ENCODE measurements at places on chromosomes 5 and 9.

- no peak for DNase-seq
- H3K27me3 ChIP-seq, result peaks cover 72% of the 10 kb centered on the region
- peaks cover 13% of the 10 kb centered on the region for H3K4me1 ChIP-seq
- H3K4me3 ChIP-seq, result no peak overlapping the region
- H3K36me3 ChIP-seq, result no peaks in the 10 kb centered on the region
Observed at GRCh38 chr5:139797856-139798510, 2.4 kb downstream of the PSD2 start.

- DNase-seq, result peak; percentile 90
- no peaks in the 10 kb centered on the region for H3K36me3 ChIP-seq
- peaks cover 35% of the 10 kb centered on the region for H3K4me1 ChIP-seq
- H3K27ac ChIP-seq, result peak overlapping the region; percentile 94
- H3K27me3 ChIP-seq, result no peaks in the 10 kb centered on the region
Observed at GRCh38 chr5:139698490-139699146, 50.5 kb downstream of the CXXC5 start.

DNA sequence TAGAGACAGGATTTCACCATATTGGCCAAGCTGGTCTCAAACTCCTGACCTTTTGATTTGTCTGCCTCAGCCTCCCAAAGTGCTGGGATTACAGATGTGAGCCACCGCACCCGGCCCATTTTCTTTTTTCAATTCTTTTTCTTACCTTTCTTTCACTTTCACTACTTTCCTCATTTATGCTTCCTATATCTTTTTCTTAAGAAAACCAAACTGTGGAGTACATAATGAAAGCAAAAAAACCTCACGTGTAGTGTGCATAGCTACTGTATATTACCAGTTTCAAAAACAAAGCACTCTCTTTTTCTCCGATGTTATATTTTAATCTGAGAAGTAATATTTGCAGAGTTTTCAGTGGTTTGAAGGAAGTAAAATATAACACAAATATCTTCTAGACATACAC, 8.0 kb upstream of the CAST start:
- H3K27ac ChIP-seq, result no peak overlapping the region
- H3K36me3 ChIP-seq, result no peaks in the 10 kb centered on the region
- H3K4me1 ChIP-seq, result peaks cover 52% of the 10 kb centered on the region
- H3K27me3 ChIP-seq, result no peaks in the 10 kb centered on the region

GRCh38 chr5:139982975-139983240, 60.2 kb downstream of the NRG2 start:
- DNase-seq, result no peak
- H3K27me3 ChIP-seq, result peaks cover 9% of the 10 kb centered on the region
- no peak overlapping the region for H3K4me3 ChIP-seq
- H3K36me3 ChIP-seq, result no peaks in the 10 kb centered on the region
- H3K27ac ChIP-seq, result no peak overlapping the region

- no peak overlapping the region for H3K27ac ChIP-seq
- DNase-seq, result no peak
- H3K27me3 ChIP-seq, result no peaks in the 10 kb centered on the region
- H3K4me1 ChIP-seq, result no peaks in the 10 kb centered on the region
Observed at GRCh38 chr9:109302606-109303005, 18.3 kb downstream of the EPB41L4B start.

DNA sequence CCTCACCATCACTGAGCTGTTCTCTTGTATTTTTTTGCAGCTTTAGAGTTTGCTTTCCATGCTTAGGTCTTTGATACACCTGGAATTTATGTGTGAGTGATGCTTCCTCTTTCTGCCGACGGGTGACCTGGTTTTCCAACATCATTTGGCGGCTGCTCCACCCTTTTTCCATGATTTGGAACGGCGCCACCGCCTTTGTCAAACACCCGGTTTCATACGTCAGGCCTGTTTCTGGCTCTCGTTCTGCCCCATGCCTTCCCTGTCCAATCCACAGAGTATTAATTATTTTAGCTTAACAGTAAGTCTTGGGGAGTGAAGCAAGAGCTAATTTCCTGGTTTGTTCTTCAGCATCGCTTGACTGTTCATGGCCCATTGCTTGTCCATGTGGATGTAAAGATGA, 30.2 kb downstream of the CACNA1B start:
- peak; percentile 52 for DNase-seq
- H3K27ac ChIP-seq, result no peak overlapping the region
- no peak overlapping the region for H3K4me3 ChIP-seq
- no peaks in the 10 kb centered on the region for H3K36me3 ChIP-seq

- H3K36me3 ChIP-seq, result no peaks in the 10 kb centered on the region
- H3K4me1 ChIP-seq, result no peaks in the 10 kb centered on the region
- no peaks in the 10 kb centered on the region for H3K27me3 ChIP-seq
- H3K4me3 ChIP-seq, result no peak overlapping the region
- no peak overlapping the region for H3K27ac ChIP-seq
- DNase-seq, result no peak
Observed at GRCh38 chr9:106432631-106433030, 430.3 kb upstream of the ZNF462 start.

DNA sequence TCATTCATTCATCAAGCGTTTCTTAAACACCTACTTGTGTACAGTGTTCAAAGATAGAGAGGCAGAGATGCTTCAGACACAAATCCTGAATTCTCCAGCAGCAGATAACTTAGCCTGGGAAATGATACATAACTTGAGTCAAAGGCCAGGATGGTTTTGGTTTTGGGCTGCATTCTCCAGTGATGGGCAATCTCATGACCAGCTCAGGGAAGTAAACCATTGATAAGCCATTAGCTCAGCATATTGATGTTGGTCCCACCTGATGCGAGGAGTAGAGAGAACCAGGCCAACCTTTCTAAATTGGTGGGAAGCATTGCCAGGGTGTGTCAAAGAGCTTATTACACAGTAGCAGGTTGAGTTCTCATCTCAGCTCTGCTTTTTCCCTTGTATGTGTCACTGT, 53.0 kb downstream of the SH3RF2 start:
- no peak overlapping the region for H3K27ac ChIP-seq
- no peak for DNase-seq
- no peaks in the 10 kb centered on the region for H3K36me3 ChIP-seq
- no peaks in the 10 kb centered on the region for H3K27me3 ChIP-seq
- H3K4me3 ChIP-seq, result no peak overlapping the region

GRCh38 chr9:21690561-21690960, 111.9 kb upstream of the MTAP start:
- H3K4me3 ChIP-seq, result no peak overlapping the region
- H3K27ac ChIP-seq, result no peak overlapping the region
- DNase-seq, result no peak
- no peaks in the 10 kb centered on the region for H3K27me3 ChIP-seq
- peaks cover 10% of the 10 kb centered on the region for H3K4me1 ChIP-seq
- no peaks in the 10 kb centered on the region for H3K36me3 ChIP-seq

GRCh38 chr9:92639791-92640271, 30.1 kb downstream of the IPPK start:
- no peaks in the 10 kb centered on the region for H3K27me3 ChIP-seq
- H3K27ac ChIP-seq, result no peak overlapping the region
- H3K4me1 ChIP-seq, result peaks cover 59% of the 10 kb centered on the region
- no peak for DNase-seq

DNA sequence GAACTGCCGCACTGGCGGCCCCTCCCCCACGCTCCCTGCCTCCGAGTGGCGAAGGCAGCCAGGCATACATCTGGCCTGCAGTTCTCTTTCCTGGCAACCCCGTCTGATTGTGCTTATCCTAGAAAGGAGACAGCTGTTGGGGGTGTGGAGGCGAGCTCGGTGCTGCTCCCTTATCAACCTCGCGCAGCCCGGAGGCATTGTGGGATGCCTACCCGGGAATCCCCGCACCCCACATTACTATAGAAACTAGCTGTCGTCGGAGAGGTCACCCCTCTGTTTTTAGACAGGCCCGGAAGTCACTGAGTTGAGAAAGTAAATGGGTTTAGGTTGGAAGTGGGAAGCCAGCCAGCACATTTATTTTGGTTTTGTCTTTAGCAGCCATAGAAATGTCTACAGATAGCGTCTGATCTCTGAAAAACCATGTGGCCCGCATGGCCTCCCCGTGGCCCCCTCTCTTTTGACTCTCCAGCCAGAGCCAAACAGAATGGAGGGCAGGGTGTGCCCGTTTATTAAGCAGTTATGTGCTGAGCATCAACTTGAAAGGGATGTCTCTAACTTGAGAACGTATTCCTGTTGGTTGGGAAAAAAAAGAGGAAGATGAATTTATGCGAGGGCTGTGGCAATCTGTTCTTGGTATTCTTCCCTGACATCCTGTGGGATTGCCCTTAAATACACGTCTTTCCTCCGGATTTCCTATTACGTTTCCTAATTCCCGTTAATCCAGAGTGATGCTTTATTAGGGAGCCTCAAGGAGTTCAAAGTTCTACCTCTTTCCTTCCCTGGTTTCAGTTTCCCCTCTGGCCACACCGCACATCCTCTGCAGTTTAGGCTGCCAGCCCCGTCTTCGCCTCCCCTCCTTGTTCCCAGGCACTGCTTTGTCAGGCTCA, 3.9 kb downstream of the STC2 start:
- peaks cover 58% of the 10 kb centered on the region for H3K4me1 ChIP-seq
- H3K36me3 ChIP-seq, result no peaks in the 10 kb centered on the region
- H3K4me3 ChIP-seq, result peak overlapping the region; percentile 27
- peaks cover 63% of the 10 kb centered on the region for H3K27me3 ChIP-seq
- DNase-seq, result peak; percentile 85
- H3K27ac ChIP-seq, result peak overlapping the region; percentile 58

DNA sequence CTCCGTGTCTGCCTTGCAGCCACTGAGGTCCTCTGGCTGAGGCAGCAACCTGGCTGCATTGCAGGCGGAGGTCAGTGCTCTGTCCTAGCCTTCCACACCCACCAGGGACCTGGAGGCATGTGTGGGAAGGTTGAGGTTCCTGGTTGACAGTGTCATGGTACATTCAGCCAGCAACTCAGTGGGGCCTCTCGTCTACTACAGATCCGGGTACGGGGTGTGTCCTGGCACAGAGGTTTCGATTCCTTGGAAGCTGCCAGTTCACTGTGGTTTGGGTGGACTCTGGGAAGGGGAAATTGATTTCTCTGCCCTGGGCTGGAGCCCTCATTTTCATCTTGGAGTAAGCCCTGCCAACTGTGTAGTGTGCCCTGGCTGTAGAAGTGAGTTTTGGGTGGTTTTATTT, 45.1 kb downstream of the PDE8B start:
- no peaks in the 10 kb centered on the region for H3K4me1 ChIP-seq
- DNase-seq, result no peak
- no peak overlapping the region for H3K27ac ChIP-seq
- H3K4me3 ChIP-seq, result no peak overlapping the region
- H3K27me3 ChIP-seq, result no peaks in the 10 kb centered on the region

GRCh38 chr9:98442114-98442513, 186.7 kb upstream of the TBC1D2 start:
- H3K27me3 ChIP-seq, result peaks cover 8% of the 10 kb centered on the region
- H3K4me3 ChIP-seq, result no peak overlapping the region
- H3K27ac ChIP-seq, result no peak overlapping the region
- H3K36me3 ChIP-seq, result no peaks in the 10 kb centered on the region

- H3K4me3 ChIP-seq, result no peak overlapping the region
- H3K36me3 ChIP-seq, result no peaks in the 10 kb centered on the region
- no peak overlapping the region for H3K27ac ChIP-seq
- DNase-seq, result no peak
- no peaks in the 10 kb centered on the region for H3K4me1 ChIP-seq
Observed at GRCh38 chr5:142584891-142585290, 101.0 kb downstream of the FGF1 start.

DNA sequence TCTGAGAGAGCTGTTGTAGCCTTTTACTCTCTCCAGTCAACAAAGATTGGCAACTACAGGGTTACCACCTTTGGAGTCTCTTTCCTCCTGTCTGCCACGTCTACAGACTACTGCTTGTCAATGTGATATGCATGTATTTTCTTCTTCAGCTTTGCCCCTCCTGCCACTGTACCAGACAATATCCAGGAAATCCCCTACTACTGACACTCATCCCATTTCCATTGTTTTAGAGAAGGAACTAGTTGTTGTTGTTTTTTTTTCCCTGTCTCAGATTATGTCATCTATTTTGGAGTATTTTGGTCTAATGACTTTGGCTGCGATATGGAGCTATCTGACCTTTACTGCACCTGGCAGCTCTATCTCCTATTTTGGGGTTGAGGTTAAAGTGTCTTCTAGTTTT, 50.1 kb upstream of the MACIR start:
- no peak for DNase-seq
- H3K27me3 ChIP-seq, result no peaks in the 10 kb centered on the region
- H3K36me3 ChIP-seq, result no peaks in the 10 kb centered on the region
- H3K27ac ChIP-seq, result no peak overlapping the region
- no peaks in the 10 kb centered on the region for H3K4me1 ChIP-seq
- no peak overlapping the region for H3K4me3 ChIP-seq

DNA sequence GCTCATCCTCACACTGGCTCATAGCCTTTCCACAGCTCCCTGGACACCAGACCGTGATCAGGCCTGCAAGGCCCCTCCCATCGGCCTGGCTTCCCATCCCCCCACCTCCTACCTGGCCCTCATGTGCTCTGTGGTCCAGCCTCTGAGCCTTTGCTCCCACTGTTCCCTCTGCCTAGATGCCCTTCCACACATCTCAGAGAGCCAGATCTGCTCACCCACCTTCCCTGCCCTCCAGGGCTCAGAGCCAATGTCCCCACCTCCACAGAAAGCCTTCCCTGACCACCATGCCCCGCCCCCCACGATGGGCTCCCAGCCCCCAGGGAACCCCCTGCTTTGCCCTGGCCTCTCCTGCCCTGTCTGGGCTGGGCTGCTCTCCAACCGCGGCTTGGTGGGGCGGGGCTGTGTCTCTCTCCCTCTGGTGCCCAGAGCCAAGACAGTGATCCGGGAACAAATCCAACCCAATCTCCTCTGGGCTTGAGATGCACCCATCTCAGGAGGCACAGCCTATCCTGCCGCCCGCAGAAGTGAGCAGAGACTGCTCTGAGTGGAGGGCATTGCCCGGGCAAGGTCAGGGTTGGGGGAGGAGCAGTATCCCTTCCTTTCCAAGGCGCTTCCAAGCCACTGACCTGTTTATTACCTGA, 1.6 kb downstream of the NINJ1 start:
- H3K4me1 ChIP-seq, result peaks cover 92% of the 10 kb centered on the region
- peak overlapping the region; percentile 82 for H3K4me3 ChIP-seq
- DNase-seq, result no peak
- no peaks in the 10 kb centered on the region for H3K27me3 ChIP-seq

- no peaks in the 10 kb centered on the region for H3K4me1 ChIP-seq
- DNase-seq, result no peak
- peaks cover 4% of the 10 kb centered on the region for H3K27me3 ChIP-seq
- H3K4me3 ChIP-seq, result no peak overlapping the region
Observed at GRCh38 chr5:77869116-77869798, 93.1 kb upstream of the TBCA start.

DNA sequence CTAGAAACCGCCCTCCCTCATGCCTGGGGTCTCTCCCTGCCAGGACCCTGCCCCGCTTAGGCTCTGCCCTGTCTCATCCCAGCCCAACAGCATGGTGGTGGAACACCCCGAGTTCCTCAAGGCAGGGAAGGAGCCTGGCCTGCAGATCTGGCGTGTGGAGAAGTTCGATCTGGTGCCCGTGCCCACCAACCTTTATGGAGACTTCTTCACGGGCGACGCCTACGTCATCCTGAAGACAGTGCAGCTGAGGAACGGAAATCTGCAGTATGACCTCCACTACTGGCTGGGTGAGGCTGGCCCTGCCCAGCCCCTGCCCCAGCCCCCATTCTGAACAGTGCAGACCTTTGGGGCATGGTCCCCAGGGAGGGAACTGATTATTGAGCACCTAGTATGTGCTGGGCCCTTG, 33.9 kb downstream of the GSN start:
- peaks cover 89% of the 10 kb centered on the region for H3K4me1 ChIP-seq
- H3K27ac ChIP-seq, result peak overlapping the region; percentile 12
- peak; percentile 62 for DNase-seq
